ENCODE measurements at places on chromosomes 2 and 18.

GRCh38 chr2:96811917-96812316 lies 4.2 kb upstream of the CNNM3 start:
- no peak for DNase-seq

DNA sequence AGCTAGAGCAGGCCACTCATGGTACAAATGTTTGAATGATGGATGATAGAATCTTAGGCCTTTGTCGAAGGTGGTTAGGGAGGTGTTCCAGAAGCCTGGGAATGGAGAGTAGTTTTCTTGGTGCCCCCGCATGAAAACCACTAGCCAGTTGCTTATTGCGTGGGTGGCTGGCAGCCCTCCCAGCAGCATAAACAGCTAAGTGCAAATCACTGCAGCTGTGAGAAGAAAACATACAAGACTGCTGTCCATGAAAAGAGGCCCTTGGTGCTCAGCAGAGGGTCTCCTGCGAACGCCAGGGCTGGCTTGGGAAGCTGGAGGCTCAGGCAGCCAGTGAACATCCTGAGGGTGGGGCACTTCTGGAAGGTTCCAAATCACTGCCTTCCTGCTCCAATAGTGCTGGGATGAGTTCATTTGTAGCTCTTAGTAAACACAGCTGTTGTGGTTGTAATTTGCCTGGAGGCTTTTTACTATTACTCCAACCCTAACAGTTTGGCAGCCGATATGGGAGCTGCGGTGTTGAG lies 118.8 kb downstream of the MGAT5 start:
- DNase-seq = no peak

DNA sequence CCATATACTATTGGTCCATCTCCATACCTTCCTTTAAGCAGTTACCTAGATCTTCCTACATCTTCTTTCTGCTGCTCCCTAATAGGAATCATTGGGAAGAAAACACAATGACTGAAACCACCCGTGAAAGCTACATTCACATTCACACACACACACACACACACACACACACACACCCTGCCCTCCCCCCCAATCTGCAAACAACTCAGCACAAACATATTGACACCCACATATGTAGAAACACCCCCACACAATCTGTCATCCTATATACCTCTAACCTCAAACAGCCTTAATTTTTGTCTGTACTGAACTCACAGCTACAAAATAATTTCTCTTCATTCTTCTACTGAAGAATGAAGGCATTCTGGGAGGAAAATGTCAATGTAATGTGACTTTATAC lies 63.8 kb downstream of the KLF7 start:
- no peak for DNase-seq

- DNase-seq = no peak
Observed at GRCh38 chr2:161161074-161161706, 962 bp downstream of the TANK start.

GRCh38 chr2:64996871-64997307 lies 7.7 kb downstream of the SLC1A4 start:
- DNase-seq = no peak

DNA sequence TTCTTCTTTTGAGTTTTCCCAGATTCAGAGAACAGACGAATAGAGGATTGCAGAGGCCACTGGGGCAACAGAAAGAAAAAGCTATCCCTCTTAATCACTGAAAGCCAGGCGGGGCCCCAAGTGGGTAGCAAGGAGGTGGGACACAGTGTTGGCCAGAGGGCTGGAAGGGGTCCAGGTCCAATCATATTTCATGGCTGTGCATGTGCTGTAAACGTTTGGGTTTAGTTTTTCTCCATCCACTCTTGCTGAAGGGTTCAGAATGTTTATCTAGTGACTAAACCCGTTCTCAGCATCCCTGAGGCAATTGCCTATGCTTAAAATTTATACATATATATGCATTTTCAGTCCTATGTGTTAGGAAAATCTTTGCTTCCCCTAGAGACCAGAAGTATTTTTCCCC lies 99.4 kb upstream of the EPHA4 start:
- no peak for DNase-seq

- DNase-seq = no peak
Observed at GRCh38 chr2:24830351-24830750, 37.1 kb downstream of the CENPO start.

Data from stimulated activated CD8-positive, alpha-beta memory T cell treated with anti-CD3 and anti-CD28 coated beads, Interleukin-15, amount 100 ng/mL, for 48 hours (primary cell).